ENCODE measurements at places on chromosomes 11 and 22. TPM values are rescaled to one million over a fixed set of nuclear protein-coding genes. Genes with fewer than 3 reads are reported as not detected.

The PNPLA3 gene
- 3.3 TPM for total RNA-seq

The PLAAT2 gene
- total RNA-seq, result not detected

The TRIM6 gene
- total RNA-seq, result 5.0 TPM

The RASSF10 gene
- total RNA-seq, result not detected

GRCh38 chr22:42340150-42340549 lies 69.7 kb upstream of the TCF20 start:
- no peak for DNase-seq
- H3K4me3 ChIP-seq, result no peak overlapping the region
- no peak overlapping the region for H3K27ac ChIP-seq
- H3K36me3 ChIP-seq, result no peaks in the 10 kb centered on the region
- H3K27me3 ChIP-seq, result peaks cover 19% of the 10 kb centered on the region

GRCh38 chr11:132464939-132465338 lies 1067.4 kb downstream of the OPCML start:
- H3K27me3 ChIP-seq, result no peaks in the 10 kb centered on the region
- DNase-seq, result no peak
- H3K4me3 ChIP-seq, result no peak overlapping the region
- no peaks in the 10 kb centered on the region for H3K4me1 ChIP-seq
- no peak overlapping the region for H3K27ac ChIP-seq

DNA sequence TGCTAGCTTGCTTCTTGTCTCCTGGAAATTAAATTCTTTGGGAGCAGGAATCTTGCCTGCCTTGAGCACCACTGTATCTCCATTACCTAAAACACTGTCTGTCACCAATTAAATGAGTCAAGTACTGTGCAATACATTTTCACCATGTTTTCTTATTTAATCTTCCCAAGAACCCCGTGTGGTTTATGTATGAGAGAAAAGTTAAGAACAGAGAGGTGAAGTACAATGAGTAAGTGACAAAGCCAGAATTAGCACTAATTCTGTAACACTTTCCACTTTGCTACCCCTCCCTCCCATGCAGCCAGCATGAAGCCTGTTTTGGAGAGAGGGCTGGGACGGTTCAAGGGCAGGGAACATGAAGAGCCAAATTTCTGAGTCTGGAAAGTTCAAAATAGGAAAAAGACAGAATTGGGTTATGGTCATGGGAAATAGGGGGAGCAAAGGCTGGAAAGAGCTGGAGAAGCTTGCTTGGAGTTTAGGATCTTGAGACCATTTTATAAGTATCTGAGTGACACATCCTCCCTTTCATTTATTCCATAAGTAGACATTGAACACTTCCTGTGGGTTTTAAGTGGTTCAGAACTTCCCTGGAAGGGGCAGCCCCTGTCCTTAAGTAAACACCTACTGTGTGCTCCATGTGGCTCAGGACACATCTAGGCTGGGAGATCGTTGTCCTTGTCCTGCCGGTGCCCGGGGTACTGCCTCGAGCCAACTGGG lies 60.5 kb upstream of the CHST1 start:
- H3K27ac ChIP-seq, result no peak overlapping the region
- no peak overlapping the region for H3K4me3 ChIP-seq
- H3K27me3 ChIP-seq, result peaks cover 8% of the 10 kb centered on the region
- no peaks in the 10 kb centered on the region for H3K4me1 ChIP-seq
- H3K36me3 ChIP-seq, result no peaks in the 10 kb centered on the region

GRCh38 chr11:109731451-109731850 lies 309.5 kb downstream of the C11orf87 start:
- H3K27me3 ChIP-seq, result no peaks in the 10 kb centered on the region
- H3K27ac ChIP-seq, result no peak overlapping the region
- no peak overlapping the region for H3K4me3 ChIP-seq
- no peaks in the 10 kb centered on the region for H3K4me1 ChIP-seq
- H3K36me3 ChIP-seq, result no peaks in the 10 kb centered on the region
- DNase-seq, result no peak
